Memory B cell (primary cell): ENCODE measurements at places on chromosomes 2 and 18.
A peak's percentile ranks its signal among the peaks of the same experiment; 100 is the strongest.

- no peaks in the 10 kb centered on the region for H3K27me3 ChIP-seq
- no peak for DNase-seq
- peaks cover 27% of the 10 kb centered on the region for H3K4me1 ChIP-seq
- peaks cover 26% of the 10 kb centered on the region for H3K36me3 ChIP-seq
- peak overlapping the region; percentile 91 for H3K27ac ChIP-seq
Observed at GRCh38 chr18:79416677-79417052, 20.9 kb downstream of the NFATC1 start.

- H3K27ac ChIP-seq, result no peak overlapping the region
- H3K4me1 ChIP-seq, result peaks cover 6% of the 10 kb centered on the region
- no peak overlapping the region for H3K4me3 ChIP-seq
- H3K36me3 ChIP-seq, result no peaks in the 10 kb centered on the region
- no peak for DNase-seq
Observed at GRCh38 chr18:45464619-45465018, 150.7 kb upstream of the SLC14A2 start.

GRCh38 chr18:73119574-73119973 lies 251.8 kb upstream of the NETO1 start:
- H3K4me1 ChIP-seq, result peaks cover 4% of the 10 kb centered on the region
- no peaks in the 10 kb centered on the region for H3K36me3 ChIP-seq
- no peaks in the 10 kb centered on the region for H3K27me3 ChIP-seq
- no peak for DNase-seq
- H3K4me3 ChIP-seq, result no peak overlapping the region

- no peaks in the 10 kb centered on the region for H3K4me1 ChIP-seq
- DNase-seq, result no peak
- H3K27ac ChIP-seq, result no peak overlapping the region
- H3K4me3 ChIP-seq, result no peak overlapping the region
- H3K36me3 ChIP-seq, result peaks cover 23% of the 10 kb centered on the region
Observed at GRCh38 chr2:20622296-20622686, 28.6 kb downstream of the HS1BP3 start.

- no peaks in the 10 kb centered on the region for H3K4me1 ChIP-seq
- DNase-seq, result no peak
- H3K36me3 ChIP-seq, result no peaks in the 10 kb centered on the region
- H3K27me3 ChIP-seq, result peaks cover 2% of the 10 kb centered on the region
- H3K4me3 ChIP-seq, result no peak overlapping the region
Observed at GRCh38 chr2:66840321-66841002, 405.5 kb downstream of the MEIS1 start.

DNA sequence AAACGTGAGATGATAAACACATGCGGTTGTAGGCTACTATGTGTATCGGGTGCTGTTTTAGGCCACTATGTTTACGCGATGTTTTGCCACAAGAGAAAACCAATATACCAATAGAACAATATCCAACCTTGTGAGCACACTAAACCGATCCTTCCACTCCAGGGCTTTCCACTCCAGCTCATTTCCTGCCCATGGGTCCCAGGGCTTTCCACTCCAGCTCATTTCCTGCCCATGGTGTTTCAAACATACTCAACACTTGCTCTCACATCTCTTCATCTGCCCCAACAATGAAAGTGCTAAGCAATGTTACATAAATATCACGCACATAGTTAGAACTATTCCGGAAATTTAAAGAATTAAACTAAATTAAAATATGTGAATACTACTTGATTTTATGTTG lies 80.0 kb downstream of the EPB41L3 start:
- no peak for DNase-seq
- H3K4me3 ChIP-seq, result no peak overlapping the region
- peaks cover 14% of the 10 kb centered on the region for H3K27me3 ChIP-seq
- H3K27ac ChIP-seq, result no peak overlapping the region

DNA sequence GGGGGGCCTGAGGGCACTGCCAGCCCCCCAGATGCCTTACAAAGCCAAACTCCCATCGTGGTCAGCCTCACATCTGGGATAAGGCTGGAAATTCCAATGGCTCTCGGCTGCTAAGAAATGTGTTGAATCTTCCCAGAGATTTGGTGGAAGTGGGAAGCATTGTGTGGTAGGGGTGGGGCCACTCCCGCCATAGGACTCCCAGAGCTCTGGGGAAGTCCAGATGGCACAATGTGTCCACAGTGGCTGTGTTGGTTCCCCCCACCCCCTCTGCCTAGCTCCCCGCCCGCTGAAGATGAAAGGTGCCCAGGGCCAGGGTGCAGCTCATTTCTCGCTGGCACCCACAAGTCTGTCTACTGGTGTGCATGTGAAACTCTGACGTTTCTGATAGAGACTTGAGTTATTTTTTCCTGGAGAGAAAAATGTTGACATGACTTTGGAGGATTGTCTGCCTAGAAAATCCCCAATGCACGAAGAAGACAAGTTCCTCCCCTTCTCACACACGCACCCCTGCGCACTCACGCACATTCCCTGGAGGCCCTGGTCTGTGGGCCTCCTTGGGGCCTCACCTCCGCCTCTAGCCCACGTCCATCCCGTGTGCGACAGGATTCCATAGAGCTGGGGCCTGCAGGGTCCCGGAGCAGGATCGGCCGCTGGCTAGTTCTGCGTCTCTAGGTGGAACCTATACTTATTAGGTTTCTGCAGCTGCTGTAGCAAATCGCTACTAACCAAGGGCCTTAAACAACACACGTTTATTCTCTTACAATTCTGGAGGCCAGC lies 199.1 kb downstream of the ZFP36L2 start:
- H3K27ac ChIP-seq, result no peak overlapping the region
- H3K27me3 ChIP-seq, result peaks cover 1% of the 10 kb centered on the region
- no peak for DNase-seq
- H3K4me1 ChIP-seq, result peaks cover 10% of the 10 kb centered on the region
- H3K4me3 ChIP-seq, result no peak overlapping the region
- H3K36me3 ChIP-seq, result peaks cover 3% of the 10 kb centered on the region

GRCh38 chr2:10285556-10286198 lies 17.0 kb upstream of the HPCAL1 start:
- DNase-seq, result no peak
- H3K4me1 ChIP-seq, result peaks cover 4% of the 10 kb centered on the region
- no peak overlapping the region for H3K4me3 ChIP-seq
- H3K27ac ChIP-seq, result no peak overlapping the region
- H3K27me3 ChIP-seq, result no peaks in the 10 kb centered on the region

GRCh38 chr2:168160897-168161296 lies 86.5 kb downstream of the STK39 start:
- H3K36me3 ChIP-seq, result peaks cover 9% of the 10 kb centered on the region
- H3K4me1 ChIP-seq, result peaks cover 3% of the 10 kb centered on the region
- no peaks in the 10 kb centered on the region for H3K27me3 ChIP-seq
- no peak for DNase-seq
- H3K27ac ChIP-seq, result no peak overlapping the region

GRCh38 chr2:74952575-74952974 lies 5.9 kb upstream of the POLE4 start:
- H3K27me3 ChIP-seq, result no peaks in the 10 kb centered on the region
- H3K27ac ChIP-seq, result no peak overlapping the region
- peaks cover 27% of the 10 kb centered on the region for H3K4me1 ChIP-seq
- H3K36me3 ChIP-seq, result peaks cover 34% of the 10 kb centered on the region

DNA sequence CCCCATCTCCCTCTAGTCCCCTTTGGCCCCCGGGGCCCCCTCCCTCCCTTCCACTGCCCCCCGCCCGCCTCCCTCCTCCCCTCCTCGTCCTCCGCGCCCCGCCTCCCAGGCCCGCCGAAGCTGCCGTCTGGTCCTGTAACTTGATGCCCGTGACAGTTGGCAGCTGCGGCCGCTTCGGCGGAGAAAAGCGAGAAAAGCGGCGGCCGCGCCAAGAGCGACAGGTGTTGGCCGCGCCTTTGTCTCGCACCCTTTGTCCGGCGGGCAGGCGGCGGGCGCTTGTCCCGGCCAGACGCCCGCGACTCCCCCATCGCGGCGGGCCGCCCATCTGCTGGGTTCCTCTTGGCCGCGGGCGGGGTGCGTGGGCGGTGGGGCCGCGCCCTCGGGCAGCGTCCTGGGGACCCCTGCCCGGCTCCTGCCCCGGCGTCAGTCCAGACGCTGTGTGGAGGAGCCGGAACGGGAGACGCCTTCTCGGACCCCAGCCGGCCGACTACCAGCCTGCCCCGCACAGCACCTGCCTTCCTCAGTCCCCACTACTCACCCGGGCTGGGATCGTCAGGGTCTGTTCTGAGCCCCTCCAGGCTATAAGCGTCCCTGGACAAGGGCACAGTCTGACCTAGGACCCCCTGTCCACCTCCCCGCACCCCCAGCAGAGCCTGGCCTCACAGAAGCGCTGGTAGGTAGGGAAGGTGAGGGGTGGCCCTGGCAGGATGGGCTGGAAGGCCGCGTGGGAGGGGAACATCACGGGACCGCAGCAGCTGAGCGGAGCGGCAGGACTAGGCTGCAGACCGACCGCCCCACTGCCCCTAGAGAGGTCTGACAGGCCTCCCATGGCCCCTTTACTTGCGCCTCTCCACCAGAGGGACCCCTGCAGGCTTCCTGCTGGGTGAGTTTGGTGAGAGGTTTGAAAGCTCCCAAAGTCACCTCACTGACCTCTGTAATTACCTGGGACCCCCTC lies 1.2 kb upstream of the HES6 start:
- no peak for DNase-seq
- peaks cover 7% of the 10 kb centered on the region for H3K27me3 ChIP-seq
- H3K4me3 ChIP-seq, result peak overlapping the region; percentile 99
- H3K4me1 ChIP-seq, result peaks cover 3% of the 10 kb centered on the region

DNA sequence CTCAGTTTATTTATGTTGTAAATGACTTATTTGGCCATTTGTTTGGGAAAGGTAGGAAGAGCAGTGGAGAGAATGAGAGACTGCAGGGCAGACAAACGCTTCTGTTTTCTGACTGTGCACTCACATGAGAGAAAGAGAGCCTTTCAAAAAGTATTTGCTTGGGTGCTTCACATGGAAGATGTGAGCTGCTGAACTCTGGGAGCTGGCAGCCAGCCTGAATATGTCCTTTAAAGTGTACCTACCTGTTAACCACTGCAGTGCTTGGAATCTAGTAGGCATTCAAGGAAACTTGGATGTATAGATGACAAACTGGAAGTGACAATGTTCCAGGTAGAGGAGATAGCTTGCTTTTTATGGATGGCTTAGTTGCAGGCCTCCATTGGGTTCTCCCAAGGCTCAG lies 68.8 kb downstream of the PTPRM start:
- H3K36me3 ChIP-seq, result no peaks in the 10 kb centered on the region
- H3K4me1 ChIP-seq, result no peaks in the 10 kb centered on the region
- H3K4me3 ChIP-seq, result no peak overlapping the region
- H3K27me3 ChIP-seq, result no peaks in the 10 kb centered on the region
- H3K27ac ChIP-seq, result no peak overlapping the region
